ENCODE measurements at places on chromosomes 4 and X.

DNA sequence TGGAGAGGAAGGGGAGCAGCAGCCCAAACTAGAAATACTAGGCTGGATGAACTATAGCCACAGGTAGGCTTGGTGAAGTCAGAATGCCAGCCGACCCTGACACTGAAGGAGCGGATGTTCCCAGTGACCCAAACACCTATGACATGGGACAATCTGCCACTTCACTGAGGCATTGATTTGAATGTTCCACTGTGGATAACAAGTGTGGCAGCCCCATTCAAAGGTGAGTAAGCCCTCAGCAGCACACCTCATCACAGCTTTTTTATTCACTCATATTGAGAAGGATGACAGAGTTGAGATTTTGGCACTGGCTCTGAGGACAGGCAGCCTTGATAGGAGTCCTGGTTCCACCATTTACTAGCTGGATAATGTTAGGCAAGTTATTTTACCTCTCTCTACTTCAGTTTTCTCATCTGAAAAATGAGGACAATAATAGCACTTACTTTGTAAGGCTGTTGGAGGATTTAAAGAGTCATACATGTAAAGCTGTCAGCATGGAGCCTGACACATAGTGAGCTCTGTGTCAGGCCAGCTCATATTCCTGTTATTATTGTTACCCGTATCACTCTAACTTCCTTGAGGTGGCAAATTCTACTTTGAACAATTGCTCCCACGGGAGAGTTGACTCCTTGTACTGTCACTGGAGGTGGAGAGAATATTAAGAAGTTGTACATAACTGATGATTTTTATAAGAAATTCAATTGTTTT lies 114.6 kb downstream of the RASL11B start:
- no peak for DNase-seq

DNA sequence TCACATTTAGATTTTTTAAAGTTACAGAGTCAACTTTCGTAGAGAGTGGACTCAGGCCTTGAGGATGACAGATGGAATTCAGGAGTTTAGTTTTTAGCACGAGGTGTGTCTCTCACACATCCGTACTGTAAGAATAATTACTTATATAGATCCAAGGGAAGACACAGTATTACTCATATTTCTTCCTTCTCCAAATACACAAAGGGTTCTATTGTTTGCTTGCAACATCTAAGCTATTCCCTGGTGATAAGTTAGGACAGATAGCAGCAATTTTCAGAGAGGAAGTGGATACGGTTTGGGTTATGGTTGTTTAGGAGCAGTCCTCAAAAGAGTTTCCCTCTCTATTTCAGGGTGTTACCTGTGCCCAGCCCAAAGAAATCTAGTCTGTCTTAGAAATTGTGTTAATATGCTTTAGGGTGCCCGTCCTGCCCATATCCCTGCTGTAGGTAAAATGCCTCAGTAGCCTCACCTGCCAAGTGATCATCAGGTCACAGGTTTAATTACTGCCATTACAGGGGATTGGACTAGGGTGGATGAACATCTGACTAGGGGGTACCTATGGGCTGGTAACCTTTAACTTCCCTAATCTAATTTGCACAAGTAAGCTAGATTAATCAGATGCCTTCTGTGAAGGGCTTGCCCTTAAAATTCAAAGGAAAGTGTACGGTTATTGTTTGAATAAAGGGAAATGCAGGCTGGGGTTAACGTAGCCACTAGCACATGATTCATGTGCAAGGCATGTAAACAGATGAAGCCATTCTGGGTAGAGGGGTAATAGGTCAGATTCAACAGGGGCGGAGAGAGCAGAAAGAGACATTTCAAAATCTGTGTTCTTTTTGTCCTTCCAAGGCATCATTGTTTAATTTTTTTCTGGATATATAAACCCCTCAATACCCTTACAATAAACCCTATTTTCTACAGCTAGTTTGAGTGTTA lies 8.7 kb upstream of the PPP3CA start:
- no peak for DNase-seq

DNA sequence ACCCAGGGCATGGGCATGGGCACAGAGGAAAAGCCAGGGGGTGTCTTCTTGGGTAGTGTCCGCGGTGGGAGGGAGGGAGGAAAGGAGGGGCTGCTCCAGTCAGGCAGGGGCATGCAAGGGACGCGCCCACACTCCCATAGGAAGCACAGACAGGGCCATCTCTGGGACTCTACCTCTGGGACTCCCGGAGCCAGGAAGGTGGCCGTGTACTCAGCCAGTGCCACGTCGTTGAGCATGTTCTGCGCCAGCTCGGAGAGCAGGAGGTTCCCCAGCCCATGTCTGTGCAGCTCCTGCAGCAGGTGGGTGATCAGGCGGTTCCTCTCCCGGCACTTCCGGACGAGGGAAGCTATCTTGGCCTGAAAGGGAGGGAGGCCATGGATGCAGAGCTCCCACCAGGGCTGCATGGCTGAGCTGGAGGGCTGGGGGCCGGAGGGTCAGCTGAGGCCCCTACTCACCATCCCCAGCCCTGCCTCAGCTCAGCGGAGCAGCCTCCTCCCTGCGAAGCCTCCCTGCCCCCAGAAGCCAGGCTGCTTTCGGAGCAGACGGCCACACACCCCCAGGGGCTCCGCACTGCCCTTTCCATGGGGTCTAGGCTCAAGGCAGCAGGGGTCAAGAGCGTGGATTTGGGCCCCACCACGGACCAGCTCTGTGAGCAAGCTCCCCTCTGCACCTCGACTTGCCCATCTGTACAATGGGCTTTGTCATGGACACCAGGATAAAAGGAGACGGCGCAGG lies 44.6 kb downstream of the C4orf50 start:
- DNase-seq = no peak

- no peak for DNase-seq
These were observed 107.3 kb downstream of the EFNB1 start for GRCh38 chrX:68936126-68936525.

GRCh38 chr4:93710101-93710846 lies 118.3 kb upstream of the ATOH1 start:
- DNase-seq = no peak

DNA sequence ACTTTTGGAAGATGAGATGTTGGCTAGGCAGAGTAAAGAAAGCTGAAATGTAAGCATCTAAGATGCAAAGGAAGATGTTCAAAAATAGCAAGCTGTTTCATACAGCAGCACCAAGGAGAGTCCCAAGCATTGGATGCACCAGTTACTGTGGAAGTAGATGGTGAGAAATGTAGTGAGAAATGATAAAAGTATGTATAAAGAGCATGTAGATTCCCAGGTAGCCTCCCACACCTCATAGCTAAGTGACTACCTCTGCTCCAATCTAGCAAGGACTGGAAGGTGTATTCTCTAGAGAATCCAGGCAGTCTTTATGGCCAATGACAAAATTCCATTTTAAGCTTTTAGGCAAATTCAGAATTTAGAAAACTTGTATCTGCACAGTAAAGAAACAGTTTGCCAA lies 50.9 kb upstream of the C4orf54 start:
- no peak for DNase-seq

- DNase-seq = no peak
These were observed 61.3 kb upstream of the PTPN13 start for GRCh38 chr4:86532851-86533250.

DNA sequence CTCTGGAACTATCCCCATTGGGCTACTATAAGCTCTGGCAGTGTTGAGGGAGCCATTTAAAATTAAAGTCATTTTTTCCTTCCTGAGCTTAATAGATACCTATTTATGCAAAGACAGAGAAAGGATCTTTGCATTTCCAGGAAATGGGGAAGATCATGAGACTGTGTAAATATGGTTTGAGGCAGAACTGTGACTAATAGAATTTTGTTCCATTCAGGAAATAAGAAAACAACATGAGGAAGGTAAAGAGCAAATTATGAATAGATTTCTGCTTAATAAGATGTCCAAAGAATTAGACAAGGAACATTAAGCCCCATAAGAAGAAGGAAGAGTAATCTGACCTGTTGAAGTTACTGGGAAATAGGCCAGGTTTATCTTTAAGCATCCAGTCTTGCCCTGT lies 17.8 kb upstream of the TBC1D19 start:
- no peak for DNase-seq
